ENCODE measurements at places on chromosomes 12 and 14.

GRCh38 chr14:102888748-102889147 lies 33.7 kb upstream of the AMN start:
- DNase-seq = no peak

GRCh38 chr14:37078131-37078530 lies 94.3 kb downstream of the SLC25A21 start:
- peak; percentile 61 for DNase-seq

GRCh38 chr12:11861155-11861863 lies 209.4 kb upstream of the BCL2L14 start:
- no peak for DNase-seq

GRCh38 chr14:90049390-90049789 lies 12.4 kb upstream of the KCNK13 start:
- DNase-seq = no peak

- DNase-seq = no peak
Observed at GRCh38 chr12:62224601-62225000, 35.6 kb upstream of the USP15 start.

GRCh38 chr14:74620923-74621322 lies 8.9 kb upstream of the LTBP2 start:
- no peak for DNase-seq

DNA sequence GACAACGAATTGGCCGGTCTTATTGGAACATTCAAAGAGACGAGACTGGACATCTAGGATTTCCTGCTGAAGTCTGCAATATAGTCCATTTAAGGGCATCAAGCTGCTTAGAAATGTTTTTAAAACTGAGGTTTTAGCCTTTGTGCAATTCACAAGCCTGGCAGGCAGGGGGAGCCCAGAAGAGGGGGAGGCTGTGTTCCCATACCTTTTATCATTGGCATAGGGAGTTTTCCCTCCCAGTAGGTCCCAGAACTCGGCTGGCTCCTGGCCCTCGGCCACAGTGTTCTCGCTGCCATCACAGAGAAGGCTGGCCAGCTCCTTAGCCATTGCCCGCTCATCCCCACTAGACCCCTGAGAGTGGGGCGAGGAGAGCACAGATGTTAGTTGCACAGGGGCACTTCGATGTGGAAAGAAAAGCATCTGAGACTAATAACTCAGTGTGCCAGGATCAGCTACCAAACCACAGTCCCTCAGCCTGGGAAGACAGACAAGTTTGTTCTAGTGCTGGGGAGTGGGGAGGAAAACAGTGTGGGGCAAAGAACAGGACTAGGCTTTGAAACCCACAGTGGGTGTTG lies 15.1 kb downstream of the AVIL start:
- peak; percentile 42 for DNase-seq

DNA sequence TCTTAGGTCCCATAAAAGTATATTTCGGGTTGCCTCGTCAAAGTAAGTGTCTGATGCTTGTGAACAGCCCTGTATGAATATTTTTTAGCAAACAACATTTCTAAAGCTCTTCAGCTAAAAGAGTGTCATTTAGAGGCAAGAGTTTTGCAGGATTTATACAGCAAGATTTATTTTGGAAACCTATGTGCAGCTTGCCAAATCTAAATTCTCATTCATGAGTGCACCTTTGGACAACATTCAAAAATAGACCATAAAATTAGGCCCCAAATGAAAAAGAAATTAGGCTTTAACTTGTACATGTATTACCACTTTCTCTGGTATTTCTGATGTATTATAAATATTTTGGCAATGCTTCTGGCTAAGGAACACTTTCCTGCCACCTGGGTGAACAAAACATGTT lies 224.4 kb upstream of the PDZRN4 start:
- no peak for DNase-seq

DNA sequence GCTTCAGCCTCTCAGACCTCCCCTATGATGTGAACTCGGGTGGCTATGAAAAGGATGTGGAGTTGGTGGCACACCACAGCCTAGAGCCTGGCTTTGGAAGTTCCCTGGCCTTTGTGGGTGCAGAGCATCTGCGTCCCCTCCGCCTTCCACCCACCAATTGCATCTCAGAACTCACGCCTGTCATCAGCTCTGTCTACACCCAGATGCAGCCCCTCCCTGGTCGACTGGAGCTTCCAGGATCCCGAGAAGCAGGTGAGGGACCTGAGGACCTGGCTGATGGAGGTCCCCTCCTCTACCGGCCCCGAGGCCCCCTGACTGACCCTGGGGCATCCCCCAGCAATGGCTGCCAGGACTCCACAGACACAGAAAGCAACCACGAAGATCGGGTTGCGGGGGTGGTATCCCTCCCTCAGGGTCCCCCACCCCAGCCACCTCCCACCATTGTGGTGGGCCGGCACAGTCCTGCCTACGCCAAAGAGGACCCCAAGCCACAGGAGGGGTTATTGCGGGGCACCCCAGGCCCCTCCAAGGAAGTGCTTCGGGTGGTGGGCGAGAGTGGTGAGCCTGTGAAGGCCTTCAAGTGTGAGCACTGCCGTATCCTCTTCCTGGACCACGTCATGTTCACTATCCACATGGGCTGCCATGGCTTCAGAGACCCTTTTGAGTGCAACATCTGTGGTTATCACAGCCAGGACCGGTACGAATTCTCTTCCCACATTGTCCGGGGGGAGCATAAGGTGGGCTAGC lies 7.0 kb upstream of the RPS26 start:
- no peak for DNase-seq

DNA sequence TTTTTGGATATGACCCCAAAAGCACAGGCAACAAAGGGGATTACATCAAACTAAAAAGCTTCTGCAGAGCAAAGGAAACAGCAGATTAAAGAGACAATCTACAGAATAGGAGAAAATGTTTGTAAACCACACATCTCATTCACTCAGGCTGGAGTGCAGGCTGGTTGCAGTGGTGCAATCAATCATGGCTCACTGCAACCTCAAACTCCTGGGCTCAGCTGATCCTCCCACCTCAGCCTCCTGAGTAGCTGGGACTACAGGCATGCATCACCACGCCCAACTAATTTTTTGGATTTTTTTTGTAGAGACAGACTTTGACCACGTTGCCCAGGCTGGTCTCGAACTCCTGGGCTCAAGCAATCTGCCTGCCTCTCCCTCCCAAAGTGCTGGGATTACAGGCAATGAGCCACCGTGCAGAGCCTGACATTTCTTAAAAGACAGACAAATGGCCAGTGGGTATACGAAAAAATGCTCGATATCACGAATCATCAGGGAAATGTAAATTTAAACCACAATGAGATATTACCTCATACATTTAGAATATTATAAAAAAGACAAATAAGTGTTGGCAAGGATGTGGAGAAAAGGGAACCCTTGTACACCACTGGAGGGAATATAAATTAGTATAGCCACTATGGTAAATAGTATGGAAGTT lies 9.8 kb downstream of the NCKAP5L start:
- no peak for DNase-seq

GRCh38 chr12:32435921-32436705 lies 36.8 kb downstream of the FGD4 start:
- no peak for DNase-seq

DNA sequence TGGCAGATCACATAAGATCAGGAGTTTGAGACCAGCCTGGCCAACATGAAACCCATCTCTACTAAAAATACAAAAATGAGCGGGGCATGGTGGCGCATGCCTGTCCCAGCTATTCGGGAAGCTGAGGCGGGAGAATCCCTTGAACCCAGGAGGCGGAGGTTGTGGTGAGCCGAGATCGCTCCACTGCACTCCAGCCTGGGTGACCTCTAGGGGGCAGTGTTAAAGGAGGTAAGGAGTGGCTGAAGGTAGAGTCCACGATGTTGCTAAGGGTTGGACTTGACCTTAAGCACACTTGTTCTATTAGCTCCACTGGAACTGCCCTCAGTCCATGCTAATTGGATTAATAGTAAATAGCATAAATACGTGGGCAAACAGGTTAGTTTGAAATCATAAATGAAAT lies 62.4 kb upstream of the PSMC1 start:
- DNase-seq = peak; percentile 22

GRCh38 chr12:1873531-1874510 lies 44.6 kb downstream of the CACNA2D4 start:
- peak; percentile 0 for DNase-seq

DNA sequence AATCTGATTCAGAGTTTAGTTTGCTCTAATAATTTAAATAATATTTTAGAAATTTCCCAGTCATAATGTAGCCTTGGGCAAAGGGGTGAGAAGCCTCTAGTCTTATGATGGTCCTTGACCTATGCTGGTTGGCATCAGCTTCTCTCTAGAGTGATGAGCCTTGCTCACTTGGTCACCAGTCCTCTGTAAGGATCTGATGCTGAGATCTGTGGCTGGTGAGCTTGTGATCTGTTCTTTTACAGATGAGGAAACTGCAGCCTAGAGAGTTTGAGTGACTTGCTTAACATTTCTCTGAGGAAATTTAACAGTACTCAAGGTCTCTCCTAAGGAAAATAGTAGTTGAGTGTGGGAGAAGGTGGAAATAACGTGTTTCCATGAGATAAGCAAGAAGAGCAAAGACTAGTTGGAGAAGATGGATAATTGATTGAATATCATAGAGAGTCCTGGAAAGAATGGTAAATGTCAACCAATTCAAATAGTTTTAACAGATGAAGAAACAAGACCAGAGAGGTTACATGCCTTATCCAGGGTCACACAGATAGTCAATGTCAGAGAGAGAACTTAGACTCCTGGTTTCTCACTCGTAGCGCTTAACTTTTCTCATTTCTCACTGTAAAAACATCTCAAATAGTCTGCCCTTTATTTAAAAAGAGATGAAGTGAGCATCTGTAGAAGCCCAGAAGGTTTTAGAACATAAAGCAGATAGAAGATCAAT lies 89.7 kb upstream of the ETV6 start:
- no peak for DNase-seq

- DNase-seq = no peak
Observed at GRCh38 chr12:14954269-14954668, 7.1 kb downstream of the ARHGDIB start.

DNA sequence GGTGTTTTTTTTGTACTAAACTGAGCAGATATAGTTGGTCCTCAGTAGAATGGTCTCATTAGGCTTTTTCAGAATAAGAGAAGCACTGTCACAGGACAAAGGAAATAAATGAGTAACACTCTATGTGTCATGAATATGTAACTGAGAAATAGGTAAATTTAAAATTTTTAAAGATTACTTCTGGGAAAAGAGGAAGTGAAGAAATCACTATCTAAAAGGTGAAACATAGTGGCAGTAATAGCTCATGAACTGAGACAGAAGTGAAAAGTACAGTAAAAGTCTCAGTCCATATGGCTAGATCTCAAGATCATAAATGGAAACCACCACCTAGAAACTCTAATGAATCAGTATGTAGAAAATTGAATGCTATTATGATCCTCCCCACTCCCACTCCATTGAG lies 89.3 kb upstream of the TTC7B start:
- no peak for DNase-seq

DNA sequence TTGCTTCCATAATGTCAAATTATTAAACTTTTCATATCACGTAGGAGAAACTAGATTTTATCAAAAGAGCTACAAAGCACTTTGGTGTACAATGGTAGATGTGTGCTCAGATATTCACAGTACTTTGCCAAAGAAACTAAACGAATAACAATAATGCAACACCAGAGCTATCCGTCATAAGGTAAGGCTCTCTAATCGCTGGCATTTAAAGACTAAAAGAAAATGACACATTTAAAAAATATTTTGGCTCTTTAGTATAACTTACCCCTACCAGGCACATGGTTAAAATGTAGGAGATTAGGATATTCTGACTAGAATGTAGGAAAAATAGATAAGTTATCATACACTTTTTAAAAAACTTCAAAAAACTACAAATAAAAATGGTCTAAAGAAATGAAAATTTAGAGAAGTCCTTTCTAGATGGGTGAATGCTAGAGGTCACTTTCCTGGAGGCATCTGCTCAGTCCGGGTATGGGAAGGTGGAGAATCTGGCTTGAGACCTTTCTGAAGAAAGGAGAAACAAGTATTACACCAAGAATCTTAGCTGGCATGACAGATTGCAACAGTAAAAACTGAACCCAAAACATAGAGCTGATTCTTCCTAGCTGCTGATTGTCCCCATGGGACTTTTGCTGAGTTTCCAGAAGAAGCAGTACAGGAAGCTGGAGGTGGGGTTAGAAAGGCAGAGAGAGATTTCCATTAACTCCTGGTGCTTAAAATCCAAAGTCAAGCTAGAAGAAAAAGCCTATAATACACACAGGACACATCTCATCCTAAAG lies 67.9 kb downstream of the FAR2 start:
- DNase-seq = no peak

GRCh38 chr12:94059394-94060368 lies 88.7 kb upstream of the PLXNC1 start:
- no peak for DNase-seq

DNA sequence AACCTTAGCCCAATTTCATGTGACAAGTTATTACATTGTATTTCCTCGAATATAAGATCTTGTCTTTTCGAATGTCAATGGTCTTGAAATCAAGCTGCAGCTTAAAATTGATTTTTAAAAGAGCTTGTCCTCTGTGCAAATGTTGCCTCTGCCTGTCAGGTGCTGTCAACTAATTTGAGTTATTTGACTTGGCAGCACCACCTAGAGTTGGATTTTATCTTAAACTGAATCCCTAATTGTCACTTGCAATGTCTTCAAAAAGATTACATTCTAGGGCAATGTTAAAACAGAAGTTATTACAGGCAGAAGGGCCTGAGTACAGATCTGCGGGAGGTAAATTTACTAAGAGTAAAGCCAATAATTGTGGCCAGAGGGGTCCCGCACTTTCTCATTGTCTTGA lies 26.2 kb upstream of the TUNAR start:
- DNase-seq = no peak

DNA sequence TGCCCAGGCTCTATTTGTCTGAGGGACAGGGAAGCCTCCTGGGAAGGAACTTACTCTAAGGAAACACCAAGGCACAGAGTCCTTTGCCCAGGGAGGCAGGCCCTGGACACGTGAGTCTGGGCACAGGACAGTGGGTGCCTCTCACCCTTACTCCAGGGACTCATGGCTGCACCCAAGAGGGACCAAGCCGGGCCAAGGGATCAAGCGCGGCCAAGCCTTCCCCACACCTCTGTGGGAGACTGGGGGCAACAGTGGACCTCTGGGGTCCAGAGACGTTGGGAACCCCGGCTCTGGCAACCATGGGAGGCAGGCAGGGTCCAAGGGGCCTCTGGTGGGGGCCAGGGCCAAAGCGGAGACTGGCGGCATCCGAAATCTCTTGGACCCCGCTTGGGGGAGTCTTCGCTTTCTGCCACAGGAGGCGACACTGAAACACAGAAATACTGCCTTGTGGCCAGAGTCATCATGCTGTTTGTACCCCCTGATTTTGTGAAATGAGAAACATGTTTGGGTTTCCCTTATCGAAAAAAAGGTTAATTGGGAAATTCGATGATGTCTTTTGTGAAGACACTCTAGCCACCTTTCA lies 51.7 kb upstream of the BCL11B start:
- no peak for DNase-seq

- no peak for DNase-seq
Observed at GRCh38 chr12:27257104-27257843, 13.2 kb downstream of the STK38L start.
